HL-60 (cell line): ENCODE measurements at places on chromosomes 1 and 21.

DNA sequence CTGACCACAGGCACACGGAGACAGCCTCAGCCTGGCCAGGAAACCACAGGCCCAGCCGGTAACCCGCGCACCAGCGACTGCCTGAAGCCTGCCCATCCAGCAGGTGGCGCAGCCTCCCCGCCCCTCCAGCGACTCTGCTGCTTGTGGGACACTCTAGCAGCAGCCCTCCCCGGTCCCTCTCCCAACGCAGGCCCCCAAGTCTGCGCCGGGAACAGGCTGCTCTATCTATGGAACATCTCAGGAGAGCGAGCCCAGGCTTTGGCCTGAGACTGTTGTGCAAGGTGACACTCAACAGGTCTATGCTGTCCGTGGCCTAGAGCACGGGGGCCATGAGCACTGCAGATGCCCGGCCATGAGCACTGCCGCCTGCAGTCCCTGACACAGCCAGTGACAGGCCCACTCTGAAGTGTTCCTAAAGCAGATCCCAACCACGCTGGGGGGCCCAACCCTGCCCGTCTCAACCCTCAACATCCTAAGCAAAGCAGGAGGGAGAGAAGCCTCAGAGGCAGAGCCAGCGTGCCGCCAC is 28.4 kb downstream of the WDR4 start:
- DNase-seq, result peak; percentile 71

GRCh38 chr1:21046132-21046531 is 130.6 kb downstream of the EIF4G3 start:
- no peak for DNase-seq

DNA sequence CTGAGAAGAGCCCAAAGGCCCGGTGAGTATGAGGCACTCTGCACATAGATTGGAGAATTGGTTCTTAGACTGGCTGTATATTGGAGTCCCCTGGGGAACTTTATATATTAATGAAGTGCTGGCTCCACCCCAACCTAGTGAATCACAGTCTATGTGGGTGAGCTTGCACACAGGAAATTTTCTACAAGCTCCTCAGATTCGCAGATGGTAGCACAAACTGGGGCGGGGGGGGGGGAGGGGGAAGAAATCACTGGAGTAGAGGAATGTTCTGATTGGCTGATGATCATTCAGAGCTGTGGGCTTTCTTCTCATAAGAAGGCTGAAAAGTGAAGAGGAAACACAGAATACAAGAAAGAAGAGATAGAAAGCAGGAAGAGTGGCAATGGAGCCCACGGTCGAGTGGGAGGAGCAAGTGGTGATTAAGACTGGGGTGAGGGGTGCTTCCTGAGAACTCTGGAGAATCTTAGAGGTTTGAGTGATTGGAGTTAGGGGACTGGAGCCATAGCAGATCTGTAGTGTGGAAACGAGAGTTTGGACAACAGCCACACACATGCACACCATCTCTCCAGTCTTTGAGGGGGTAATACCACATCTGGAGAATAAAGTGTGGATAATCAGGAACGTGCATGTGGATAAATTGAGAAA is 465.9 kb upstream of the DAB1 start:
- DNase-seq, result no peak

DNA sequence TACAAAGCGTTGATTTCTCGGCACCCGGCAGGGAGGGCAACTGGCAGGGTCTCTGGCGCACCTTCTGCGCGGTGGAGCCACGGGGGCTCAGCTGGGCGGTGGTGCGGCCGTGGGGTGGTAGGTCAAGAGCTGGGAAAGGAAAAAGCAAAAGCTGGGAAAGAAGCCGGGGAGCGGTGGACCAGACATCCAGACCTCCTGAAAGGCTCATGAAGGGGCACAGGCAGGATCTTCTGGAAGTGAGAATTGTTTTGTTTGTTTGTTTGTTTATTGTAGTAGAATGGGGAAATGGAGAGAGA is 7.2 kb upstream of the RNU1-1 start:
- no peak for DNase-seq

DNA sequence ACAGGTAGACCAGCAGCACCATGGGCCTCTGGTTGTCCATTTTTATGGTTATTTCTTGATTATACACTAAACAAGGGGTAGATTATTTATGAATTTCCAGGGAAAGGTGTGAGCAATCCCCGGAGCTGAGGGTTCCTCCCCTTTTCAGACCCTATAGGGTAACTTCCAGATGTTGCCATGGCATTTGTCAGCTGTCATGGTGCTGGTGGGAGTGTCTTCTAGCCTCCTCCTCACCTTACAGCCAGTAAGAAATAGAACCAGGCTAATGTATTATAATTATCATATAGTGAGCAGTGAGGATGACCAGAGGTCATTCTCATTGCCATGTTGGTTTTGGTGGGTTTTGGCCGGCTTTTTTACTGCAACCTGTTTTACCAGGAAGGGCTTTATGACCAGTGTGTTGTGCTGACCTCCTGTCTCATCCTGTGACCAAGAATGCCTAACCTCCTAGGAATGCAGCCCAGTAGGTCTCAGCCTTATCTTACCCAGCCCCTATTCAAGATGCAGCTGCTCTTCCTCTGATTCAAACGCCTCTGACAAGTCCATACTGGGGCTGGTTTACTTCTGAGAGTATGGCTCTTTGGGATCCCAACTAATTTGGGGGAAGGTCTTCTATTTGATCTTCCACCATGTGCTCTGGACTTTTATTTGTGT is 13.5 kb upstream of the TINAGL1 start:
- no peak for DNase-seq

DNA sequence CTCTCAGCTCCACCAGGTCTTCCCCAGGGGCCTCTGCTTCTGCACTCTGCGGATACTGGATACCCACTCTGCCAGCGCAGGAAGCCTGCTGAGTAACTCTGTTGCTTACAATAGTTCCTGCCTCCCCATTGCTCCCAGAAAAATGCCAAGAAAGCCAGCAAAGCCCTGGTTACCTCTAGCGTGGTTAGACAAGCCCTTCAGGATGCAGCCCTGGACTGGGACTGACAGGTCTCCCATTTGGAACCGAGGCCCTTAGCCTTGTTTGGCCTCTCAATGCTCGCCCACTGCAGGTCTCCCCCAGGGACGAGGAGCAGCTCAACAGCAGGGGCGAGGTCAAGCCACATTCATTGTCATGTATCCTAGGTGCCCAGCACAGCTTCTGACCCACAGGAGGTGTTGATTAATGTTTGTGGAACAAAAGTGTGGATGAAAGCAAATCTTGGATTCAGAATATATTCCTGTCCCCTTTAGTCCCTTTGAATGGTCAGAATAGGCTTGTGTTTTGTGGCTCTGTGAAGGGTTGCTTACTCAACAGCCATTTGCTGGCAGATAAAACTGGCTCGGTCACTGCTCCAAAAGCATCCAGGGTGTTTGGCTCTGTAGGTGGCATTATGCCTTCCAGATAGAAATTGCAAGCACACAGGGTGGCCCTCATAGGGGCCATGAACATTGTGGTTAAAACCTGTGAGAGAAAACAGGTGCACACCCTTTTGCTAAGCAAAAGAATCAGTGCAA is 58.9 kb downstream of the C1orf198 start:
- DNase-seq, result no peak
